ENCODE measurements at places on chromosomes 5 and 9.

GRCh38 chr9:33260372-33260771, 4.1 kb downstream of the BAG1 start:
- DNase-seq = no peak

GRCh38 chr5:100668511-100668910, 133.3 kb downstream of the FAM174A start:
- no peak for DNase-seq

DNA sequence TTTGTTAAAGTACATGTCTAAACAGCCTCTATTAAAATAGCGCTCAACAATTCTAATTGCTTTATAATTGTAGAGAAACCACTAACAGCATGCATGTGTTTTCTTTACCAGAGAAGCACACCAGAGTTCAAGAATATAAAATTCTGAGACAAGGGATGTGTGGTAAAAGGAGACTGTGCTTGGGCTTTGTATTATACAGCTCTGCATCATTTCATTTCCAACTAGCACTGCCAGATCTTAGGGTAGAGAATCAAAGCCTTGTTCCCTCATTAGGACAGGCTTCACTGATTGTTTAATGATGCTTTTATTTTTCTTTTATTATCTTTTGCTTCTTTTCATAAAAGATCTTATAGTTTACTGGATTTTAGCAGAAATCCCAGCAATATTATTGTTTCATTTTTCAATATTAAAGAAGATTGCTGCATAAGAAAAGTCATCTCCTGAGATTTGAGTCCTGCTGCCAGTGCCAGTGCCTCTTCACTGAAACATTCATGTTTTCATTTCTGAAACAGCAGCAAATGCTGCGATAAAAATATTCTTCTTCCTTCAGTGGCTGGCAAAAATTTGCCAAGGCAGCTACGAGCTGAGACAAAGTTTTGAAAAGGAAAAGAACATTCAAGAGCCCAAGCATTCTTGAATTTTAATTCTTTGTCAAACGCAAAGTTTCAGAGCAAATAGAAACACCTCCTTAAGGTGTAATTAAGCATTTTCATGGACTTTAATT, 491.0 kb upstream of the PIK3R1 start:
- no peak for DNase-seq

DNA sequence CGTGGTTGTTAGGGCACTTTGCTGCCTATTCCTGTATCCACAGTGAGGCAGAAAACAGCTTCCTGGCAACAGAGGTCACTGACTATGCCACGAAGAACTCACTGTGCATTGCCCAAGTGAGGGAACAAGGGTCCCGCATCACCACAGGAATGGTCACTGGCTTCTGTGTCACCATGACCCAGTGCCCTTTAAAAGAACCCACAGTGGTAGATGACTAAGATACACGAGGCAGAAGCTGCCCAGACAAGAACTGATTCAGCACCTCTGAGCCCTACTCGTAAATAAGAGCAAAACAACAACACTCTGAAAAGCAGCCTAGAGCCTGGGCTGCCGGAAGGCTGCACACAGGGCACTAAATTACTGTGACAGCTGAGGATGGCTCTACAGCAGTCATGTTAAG, 236.6 kb upstream of the RASEF start:
- no peak for DNase-seq

GRCh38 chr9:93091453-93092081, 4.5 kb upstream of the CARD19 start:
- DNase-seq = no peak

- no peak for DNase-seq
Observed at GRCh38 chr9:137703842-137704508, 85.2 kb downstream of the EHMT1 start.

DNA sequence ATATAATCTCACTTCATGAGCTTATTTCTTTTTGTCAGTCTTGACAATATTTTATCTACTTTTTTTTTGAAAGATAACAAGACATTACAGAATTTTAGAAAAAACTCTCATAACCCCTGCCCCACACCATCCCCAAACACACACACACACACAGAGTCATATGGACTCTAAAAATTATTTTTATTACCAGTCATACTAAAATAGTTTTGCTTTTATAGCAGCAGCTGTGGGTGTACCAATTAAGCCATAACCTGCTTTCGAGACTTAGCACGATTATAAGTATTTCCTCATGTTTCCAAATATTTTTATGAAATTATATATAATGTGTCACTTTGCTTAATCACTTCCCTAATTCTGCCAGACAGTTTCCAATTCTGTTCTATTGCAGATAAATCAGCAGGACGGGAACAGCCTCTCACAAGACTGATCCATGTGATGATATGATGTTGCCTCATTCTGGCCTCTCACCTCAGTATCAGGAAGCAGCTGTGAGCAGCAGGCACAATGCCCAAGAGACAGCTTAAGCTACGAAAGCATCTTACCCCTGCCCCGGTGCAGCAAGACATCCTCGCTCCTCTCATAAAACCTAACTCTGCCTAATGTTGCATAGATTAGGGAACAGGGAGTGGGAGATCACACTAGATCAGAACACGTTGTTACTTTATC, 7.0 kb downstream of the PDCL start:
- no peak for DNase-seq

GRCh38 chr9:86945728-86946200, 1.5 kb downstream of the GAS1 start:
- peak; percentile 5 for DNase-seq

- DNase-seq = no peak
Observed at GRCh38 chr5:169374761-169375160, 73.8 kb upstream of the SLIT3 start.

DNA sequence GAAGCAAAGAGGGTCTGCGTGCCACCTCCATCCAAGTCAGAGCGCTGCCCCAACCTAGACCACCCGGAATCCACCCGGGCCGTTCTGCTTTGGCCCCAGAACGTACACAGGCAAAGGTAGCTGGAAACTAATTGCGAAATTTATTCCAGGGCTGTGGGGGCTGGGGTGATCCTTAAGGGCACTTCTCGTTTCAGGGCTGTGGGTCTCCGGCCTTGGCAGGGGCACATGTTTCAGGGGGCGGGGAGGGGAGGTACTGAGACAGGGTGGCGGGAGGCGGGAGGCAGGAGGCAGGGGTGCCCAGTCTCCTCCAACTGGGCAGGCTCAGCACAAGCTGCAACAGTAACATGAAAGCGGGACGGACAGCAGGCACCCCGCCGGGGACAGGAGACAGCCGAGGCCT, 26.1 kb downstream of the NR5A1 start:
- DNase-seq = no peak

DNA sequence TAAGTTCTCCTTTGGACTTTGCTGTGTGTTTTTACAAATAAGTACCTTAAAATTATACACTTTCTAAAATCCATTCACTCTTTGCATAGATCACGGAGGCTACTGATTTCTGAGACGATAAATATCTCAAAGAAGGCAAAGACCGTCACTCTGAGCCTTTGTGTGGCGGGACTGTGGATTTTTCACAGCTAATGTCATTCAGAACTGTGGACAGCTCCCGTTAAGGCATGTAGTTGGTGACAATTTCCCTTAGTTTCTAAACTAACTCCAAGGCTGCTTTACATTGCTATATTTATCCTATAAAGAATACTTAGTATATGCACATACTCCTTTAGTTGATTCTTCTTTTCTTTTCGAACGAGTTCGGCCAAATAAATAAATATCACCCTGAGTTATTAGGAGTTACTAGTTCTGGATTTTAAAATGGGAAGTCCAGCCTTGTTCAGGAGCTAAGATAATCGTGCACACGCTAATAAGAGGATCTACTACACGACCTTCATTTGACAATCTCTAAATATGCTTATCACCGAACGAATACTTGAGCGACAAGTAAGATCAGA, 1.8 kb downstream of the HCN1 start:
- DNase-seq = no peak

- no peak for DNase-seq
Observed at GRCh38 chr9:79040671-79041070, 531.1 kb upstream of the TLE4 start.

GRCh38 chr9:134209731-134210311, 45.5 kb upstream of the RNU6ATAC start:
- no peak for DNase-seq

DNA sequence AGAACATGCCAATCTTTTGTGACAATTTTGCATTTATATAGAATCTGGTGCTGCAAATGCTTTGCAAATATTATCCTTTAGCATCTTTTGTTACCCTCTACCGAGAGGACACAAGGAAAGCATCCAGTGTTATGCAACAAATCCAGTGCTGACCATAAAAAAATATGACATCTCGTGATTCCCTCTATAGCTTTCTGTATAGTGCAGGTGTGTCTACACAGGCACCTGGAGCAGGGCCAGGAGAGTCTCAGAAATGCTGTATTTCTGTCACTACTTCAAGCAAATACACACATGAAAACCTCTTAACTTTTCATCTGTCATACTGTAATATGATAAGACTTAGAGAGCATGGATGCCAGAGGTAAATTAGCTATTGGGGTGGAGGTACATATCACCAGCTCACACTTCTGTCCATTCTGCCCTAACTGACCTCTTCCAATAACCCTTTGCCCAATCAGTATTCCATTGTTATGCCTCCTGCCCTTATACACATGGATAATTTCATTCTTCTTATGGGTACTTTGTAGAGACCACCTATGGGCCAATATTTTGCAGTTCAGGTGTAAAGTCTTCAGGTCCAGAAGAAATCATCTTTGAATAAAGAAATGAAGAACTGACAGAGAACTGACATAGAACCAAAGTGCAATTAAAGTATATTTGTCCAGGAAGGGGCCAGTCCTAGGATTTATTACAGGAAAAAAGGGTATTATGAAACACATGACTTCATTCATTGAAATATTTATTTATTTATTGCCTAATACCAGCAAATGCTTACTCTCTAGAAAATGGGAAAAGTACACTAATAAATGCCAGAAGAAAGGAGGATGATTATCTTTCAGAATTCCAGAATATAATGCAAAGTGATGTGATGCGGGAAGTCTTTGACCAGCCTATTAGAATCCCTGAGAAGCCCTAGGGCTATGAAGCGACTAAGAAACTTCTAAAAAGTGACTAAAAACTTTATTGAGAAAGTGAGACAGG, 106.5 kb downstream of the EPB41L4A start:
- DNase-seq = no peak

- DNase-seq = no peak
Observed at GRCh38 chr9:20513126-20513913, 109.0 kb downstream of the MLLT3 start.

DNA sequence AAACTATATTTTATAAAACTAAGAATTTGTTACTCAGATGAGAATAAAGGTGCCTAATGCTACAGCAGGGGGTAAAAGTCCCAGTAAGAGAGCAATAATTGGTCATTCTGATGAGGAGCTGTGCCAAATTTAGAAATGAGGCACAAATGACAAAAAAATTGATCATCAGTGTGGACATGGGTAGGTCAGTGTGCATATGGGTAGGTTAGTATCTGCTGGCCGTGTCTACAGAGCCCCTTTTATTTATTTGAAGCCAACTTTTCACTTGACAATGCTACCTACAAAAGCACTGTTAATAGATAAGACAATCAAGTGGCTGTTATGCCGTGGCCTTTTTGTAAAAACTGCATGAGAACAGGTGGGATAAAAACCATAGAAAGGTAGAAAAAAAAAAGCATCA, 454.6 kb downstream of the RAB3C start:
- DNase-seq = no peak

- no peak for DNase-seq
Observed at GRCh38 chr9:126226991-126227936, 99.4 kb upstream of the MVB12B start.

DNA sequence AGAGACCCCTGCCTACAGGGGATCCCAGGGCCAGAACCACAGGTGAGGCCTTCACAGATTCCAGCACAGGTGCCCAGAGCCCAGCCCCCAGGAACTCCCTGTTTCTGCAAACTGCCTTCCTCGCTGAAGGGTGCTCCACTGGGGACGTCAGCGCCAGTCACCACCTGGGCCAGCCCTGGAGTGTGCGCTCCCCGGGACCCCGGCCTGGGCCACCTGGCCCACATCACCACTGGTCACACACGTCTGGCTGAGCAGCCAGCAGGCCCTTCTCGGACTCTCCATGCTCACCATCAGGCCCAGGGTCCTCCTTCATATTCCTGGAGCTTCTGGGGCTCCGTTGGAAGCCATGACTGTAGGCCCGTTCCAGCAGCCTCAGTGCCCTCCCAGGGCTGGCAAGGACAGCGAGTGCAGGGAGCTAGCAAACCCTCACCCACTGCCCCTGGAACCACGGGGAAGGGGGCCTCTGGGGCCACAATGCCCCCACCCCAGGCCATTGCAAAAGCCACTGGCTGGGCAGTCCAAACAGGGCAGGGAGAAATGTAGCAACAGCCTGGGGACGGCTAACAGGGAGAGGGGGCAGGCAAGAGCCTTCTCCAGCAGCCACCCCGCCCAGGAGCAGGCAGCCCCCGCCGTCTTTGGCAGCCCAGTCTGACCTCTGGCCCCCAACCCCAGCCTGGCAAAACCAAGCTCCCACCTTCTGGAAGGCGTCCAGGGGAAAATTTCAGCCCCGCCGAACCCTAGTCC, 1.3 kb downstream of the AGPAT2 start:
- no peak for DNase-seq

DNA sequence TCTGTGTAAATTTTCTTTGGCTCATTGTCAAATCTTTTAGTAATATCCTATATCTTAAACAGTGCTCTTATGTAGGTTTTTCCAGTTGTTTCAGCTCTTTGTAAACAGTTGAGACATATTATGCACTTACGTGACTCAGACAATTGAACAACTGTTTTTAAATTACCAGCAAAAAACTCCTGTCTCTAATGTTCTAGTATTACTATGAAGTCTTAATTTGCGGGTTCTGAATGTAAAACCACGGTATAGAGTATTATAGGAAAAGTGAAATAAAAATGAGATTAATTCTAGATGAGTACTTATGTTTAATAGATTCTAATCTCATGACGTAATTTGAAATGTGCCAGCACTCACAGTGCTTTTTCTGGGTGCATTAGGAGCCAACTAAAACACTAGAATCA, 136.0 kb downstream of the GDNF start:
- no peak for DNase-seq

GRCh38 chr5:179258001-179258921, 87.0 kb downstream of the ADAMTS2 start:
- no peak for DNase-seq

DNA sequence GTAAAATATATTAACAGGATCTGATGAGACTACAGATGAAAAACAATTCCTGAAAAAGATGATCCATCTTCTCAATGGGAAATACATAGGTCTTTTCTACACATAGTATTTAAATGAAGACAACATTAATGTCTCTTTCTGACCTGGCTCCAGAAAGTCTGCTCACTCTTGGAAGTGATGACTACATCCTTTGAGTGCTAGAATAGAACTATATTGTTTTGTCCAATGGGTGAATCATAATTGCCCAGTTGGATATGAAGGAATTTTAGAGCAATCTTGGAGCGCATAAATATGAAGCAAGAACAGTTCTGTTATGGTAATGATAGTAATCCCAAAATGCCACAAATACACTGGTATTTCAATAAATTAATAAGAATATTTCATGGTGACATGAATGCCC, 322.1 kb downstream of the DEPDC1B start:
- no peak for DNase-seq
